ENCODE measurements at places on chromosomes 1 and 21. TPM values are rescaled to one million over a fixed set of nuclear protein-coding genes. Genes with fewer than 3 reads are reported as not detected.

- no peak for DNase-seq
Measured at GRCh38 chr1:181116819-181117390, 28.4 kb downstream of the IER5 start.

DNA sequence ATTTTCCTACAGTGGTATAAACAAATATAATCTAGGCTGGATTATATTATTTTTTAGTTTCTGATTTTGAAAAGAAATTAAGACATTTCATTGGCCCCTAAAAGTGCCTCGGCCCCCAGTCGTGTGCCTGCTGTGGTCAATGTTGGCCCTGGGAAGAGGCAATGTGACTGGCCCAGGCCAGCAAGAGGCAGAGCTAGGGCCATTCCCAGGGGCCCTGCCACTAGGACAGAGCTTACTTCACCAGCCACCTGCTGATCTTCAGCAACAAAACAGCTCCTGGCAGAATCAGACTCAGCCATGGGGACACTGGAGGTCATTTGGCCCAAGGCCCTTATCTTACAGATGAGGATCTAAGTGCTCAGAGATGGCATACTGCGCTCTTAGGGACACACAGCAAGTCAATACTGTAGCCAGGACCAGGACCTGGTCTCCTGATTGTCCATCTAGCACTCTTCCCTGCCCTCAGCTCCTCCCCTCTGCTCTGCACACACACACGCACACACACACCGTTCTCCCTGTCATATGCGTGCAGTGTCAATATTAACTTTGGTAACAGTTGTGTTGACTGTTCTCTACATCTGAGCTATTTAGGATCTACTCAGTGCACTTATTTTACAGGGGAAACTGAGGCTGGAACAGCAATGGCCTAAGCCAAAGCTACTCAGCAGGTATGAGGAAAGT, 16.6 kb upstream of the KLHDC7A start:
- peak; percentile 70 for DNase-seq

DNA sequence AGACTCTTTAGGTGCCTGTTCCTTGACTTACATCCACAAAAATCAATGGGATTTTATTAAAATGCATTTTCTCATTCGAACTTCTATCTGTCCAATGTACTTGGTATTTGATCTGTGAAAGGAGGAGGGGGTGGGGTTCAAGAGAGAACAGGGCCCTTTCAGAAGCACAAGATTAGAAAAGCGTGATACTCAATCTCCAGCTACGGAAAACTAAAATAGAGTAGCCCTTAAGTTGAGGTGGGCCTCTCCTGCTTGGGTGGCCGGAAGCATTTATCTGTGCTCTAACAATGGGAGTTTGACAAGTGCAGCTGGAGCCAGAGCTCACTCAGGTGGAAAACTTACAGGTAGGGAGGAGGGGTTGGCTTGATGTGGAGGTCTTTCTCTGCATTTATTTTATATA, 462 bp upstream of the RXRG start:
- no peak for DNase-seq

DNA sequence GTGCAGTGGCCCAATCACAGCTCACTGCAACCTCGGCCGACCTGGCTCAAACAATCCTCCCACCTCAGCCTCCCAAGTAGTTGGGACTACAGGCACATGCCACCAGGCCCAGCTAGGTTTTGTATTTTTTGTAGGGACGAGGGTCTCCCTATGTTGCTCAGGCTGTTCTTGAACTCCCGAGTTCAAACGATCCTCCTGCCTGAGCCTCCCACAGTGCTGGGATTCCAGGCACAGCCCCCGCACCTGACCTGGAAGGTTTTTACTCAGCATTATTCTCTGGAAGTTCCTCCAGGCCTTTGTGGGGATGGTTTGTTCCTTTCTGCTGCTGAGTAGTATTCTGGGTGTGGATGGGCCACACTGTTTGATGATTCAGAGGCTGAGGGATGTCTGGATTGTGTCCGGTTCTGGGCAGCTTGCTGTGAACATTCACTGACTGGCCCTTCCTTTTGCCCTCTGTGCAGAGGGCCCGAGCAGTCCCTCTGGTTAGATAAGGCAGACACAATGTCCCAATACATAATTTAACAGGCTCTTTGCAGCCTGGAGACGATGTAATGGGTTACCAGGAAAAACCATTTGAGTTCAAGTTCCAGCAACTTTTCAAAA, 6.0 kb upstream of the TRAPPC10 start:
- peak; percentile 42 for DNase-seq

GRCh38 chr1:159646687-159647086, 59.1 kb downstream of the APCS start:
- no peak for DNase-seq

- DNase-seq = no peak
Measured at GRCh38 chr1:15168479-15168878, 14.9 kb downstream of the TMEM51 start.

DNA sequence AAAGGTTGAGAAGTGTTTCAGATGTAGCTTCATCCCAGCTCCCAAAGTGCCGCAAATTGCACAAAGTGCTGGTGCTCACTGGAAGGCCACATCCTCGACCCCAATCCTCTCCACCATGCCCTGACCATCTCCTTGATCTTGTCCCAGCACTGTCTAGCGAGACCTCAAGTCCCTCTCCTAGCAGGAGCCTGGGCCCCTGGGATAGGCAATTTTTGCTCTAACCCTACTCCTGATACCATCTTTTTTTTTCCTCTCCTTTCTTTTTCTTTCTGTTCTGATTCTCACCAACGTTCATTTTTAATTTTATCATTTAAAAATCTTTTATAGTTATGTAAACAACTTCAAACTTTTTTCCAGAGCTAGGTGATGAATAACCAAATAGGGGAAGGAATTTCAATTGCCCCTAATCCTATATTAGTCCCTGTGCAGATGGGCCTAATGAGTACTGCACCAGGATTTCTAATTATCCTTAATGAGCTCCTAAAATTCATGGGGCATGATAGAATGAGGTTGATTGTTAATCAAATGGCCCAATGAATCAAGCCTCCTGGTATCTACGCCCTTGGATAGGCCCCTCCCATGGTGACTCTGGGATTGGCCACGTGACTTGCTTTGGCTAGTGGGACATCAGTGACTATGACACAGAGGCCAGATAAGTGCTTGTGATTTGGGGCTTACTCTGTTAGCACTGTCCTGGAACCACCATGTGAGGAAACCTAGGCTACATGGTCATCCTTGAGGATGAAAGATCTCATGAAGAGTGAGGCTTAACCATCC, 41.5 kb upstream of the TENT5B start:
- DNase-seq = no peak

GRCh38 chr1:160623862-160624261, 23.0 kb downstream of the SLAMF1 start:
- DNase-seq = no peak

- no peak for DNase-seq
Measured at GRCh38 chr1:88472714-88473113, 211.4 kb upstream of the PKN2 start.

GRCh38 chr1:63903947-63904610, 130.3 kb downstream of the ROR1 start:
- DNase-seq = no peak

DNA sequence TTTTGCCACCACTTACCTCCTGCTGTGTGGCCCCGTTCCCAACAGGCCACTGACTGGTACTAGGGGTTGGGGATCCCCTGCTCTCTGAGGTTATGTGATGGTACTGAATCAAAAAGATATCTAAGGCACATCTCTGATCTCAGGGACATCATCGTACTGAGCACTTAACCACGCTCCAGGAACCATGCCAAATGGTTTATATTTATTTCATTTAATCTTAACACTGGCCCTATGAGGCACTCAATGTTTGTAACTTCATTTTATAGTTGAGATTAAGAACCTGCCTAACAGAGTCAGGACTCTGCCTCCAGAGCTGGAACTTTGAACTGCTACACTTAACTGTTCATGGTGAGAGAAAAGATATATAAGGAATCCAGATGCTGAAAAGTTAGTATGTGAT, 98.0 kb upstream of the HP1BP3 start:
- peak; percentile 1 for DNase-seq

DNA sequence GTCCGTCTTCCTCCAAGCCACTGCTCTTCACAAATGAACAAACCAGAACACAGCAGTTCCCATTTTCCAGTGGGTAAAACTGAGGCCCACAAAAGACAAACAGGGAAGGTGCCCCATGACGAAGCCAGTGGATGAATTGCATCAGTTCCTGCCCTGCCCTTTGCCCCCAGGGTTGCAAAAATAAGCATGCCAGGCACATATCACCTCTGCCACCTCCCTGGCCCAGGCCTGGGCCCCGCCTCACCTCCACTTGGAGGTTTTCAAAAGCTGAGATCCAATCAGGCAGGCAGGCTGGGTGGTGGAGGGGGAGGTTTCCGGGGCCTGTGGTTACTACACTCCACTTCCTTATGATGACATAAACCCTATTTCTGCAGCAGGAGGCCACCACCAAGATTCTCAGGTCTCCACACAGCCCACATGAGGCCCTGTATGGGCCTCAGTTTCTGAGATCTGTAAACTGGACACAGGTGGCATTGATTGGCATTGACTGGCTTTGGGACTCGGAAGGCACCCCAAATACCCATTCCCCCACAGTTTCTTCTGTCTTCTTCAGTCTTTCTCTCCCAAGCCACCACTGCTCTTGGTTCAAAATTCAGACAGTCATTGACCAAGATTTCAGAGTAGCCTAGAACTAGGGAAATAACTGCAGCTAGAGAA, 4.1 kb downstream of the KIF21B start:
- DNase-seq = peak; percentile 88

- DNase-seq = no peak
Measured at GRCh38 chr1:66415866-66416265, 118.1 kb upstream of the SGIP1 start.

DNA sequence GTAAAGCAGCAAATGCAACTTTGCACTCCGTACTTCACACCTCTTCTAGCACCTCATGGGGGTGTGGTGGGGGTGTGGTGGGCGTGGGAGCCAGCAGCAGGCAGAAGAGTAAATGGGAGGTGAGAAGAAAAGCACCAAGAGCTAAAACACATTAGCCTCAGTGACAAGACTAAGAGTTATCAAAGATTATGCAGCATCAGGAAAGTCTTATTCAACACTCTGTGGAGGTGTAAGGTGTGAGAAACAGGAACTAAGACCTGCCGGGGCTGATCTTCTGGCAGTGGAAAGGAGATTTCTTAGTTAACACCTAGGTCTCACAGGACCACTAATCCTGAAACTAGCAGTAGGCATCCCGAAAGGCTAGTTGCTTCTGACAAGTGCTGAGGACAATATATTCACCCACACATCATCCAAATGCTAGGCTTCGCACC, 9.9 kb downstream of the TGFBR3 start:
- DNase-seq = no peak

DNA sequence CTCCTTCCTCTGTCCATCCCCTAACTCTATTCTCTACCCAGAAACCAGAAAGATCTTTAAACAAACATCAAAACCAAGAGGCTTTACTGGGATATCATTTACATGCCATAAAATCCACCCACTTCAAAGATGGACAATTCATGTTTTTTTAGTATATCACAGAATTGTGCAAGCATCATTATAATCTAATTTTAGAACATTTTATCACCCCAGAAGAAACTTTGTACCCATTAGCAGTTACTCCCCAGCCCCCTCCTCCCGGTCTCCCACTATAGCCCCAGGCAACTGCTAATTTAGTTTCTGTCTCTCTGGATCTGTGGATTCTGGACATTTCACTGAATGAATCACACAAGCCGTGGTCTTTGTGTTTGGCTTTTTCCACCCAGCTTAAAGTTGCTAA, 4.8 kb upstream of the SELENON start:
- no peak for DNase-seq

DNA sequence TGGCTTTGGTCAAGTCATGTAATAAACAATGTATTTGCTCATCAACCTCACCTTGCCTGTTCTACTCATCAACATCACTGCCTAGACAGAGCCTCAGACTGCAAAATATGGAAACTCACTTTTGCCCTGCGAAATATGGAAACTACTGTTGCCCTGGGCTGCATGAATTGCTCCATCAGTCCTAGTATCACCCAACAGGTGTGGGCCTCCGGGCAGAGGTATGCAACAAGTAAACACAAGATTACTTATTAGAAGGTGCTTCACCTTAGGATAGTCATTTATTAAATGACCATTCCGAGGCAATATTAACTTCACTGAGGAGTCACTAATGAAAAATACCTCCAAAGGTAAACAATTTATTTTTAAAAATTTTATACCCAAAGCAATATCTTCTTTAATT, 286.7 kb downstream of the BACH1 start:
- DNase-seq = no peak

DNA sequence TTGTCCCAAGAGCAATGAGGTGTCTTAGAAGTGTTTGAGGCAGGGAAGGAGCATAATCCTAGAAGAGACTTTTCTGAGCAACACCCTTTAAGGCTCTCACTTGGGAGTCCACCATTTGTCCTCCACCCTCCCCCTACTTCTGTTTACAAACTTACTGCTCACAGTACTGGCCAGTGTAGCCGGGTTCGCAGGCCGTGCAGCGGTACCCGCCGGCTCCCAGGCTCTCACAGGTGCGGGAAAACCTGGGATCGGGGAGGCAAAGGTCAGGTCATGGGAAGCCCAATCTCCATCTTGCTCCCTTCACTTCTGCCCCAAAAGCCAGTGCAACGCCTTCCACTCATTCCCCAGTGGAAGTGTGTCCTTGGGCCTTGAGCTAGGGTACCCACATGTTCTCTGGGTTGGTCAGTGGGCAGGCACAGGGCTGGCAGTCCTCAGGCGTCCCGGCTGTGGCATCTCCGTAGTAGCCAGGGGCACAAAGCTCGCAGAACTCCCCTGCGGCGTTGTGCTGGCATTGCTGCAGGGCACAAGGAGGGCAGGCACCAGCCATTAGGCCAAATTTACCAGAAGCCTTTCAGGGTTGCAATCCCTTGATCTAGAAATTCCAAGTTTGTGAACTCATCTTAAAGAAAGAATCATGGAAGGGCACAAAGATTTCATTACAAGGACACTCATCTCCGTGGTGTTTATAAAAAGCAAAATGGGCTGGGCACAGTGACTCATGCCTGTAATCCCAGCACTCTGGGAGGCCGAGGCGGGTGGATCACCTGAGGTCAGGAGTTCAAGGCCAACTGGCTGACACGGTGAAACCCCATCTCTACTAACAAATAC, 49.8 kb downstream of the LDLRAD2 start:
- no peak for DNase-seq

GRCh38 chr1:207088161-207088560, 499 bp upstream of the C4BPB start:
- DNase-seq = no peak

DNA sequence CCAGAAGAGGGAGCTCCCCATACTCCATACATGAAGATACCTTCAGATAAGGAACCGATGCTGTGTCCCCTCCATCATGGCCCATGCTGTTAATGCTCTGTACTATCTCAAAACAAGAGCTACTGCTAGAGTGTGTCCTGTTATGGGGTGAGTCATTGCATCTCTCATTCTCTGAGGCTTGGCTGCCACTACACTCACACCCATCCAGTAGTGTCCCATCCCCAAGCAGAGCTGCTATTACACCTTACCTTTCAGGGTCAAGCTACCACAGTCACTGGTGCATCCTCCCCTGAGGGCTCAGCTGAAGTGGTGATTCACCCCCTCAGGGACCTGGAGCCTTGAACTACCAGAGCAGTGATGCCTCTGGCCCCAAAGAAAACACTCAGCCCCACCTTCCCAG, 198.5 kb downstream of the PLA2G4A start:
- DNase-seq = no peak

The S100A7 gene
- not detected for total RNA-seq

The AADACL4 gene
- total RNA-seq = not detected

The KLHDC7A gene
- total RNA-seq = 8.2 TPM

The ZNF593OS gene
- not detected for total RNA-seq

The LCE3E gene
- total RNA-seq = not detected

The C8A gene
- not detected for total RNA-seq

The SPATA21 gene
- not detected for total RNA-seq
